ENCODE measurements at places on chromosomes 6 and 20.

DNA sequence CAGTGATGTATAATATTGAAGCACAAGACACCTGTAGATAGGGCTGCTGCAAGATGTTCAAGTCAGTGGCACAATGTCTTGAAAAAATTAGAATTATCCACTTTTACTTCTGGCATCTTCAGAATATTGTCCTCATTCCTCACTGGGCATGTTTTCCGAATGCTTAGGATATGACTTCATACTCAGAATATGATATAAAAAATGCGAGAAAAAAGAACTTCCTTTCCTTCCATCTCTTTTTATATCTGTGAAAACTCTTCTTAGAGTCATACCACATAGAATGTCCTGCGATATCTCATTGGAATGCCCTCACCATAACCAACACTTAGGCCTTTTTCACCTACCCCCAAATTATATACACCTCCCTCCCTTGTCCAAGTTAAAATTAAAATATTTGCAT is 4.6 kb downstream of the MAS1L start:
- DNase-seq: no peak

DNA sequence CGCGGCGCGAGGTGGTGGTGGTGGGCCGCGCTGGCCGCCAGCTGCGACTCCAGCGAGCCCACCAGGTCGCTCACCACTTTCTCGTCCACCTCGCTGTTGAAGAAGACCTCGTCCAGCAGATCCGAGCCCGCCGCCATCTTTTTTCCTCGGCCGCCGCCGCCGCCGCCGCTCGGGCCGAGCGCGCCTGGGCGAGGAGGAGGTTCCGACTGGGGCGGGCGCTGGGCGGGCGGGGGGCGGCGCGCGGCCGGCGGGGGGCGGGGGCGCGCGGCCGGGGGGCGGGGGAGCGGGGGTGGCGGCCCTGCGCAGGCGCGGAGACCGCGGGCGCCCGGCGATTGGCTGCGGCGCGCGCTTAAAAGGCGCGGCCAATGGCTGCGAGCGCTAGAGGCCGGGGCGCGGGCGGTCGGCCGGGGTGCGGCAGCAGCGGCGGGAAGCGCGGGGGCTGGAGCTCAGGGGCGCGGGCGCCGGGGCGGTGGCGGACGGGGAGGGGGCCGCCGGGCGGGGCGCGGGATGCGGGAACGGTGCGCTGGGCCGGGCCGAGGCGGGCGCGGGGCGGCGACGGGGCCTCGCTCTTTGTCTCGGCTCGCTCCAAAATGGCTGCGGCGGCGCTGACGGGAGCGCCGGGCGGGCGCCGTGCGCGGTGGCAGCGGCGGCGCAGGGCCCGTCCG is at the start of gene TAF4:
TSS of gene TAF4 (minus strand) at position 208 of the 665 bp plus-strand sequence. CDS start at position 137, 71 bp downstream.
- DNase-seq: peak; percentile 65

GRCh38 chr6:107386340-107386739 is 73.0 kb downstream of the PDSS2 start:
- no peak for DNase-seq

DNA sequence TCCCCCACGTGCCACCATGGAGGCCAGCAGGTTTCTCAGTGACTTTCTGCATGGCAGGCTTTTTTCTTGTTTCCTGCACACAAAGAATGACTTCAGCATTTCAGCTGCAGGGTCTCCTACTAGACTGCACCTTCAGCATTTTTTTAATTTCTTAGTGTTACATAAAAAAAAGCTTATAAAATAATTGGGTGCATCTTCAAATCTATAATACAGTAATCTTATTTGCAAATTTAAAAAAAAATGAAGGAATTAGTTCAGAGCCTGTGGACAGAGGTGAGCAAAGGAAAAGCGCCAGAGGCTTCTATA is 57.6 kb downstream of the FAM50B start:
- DNase-seq: no peak

DNA sequence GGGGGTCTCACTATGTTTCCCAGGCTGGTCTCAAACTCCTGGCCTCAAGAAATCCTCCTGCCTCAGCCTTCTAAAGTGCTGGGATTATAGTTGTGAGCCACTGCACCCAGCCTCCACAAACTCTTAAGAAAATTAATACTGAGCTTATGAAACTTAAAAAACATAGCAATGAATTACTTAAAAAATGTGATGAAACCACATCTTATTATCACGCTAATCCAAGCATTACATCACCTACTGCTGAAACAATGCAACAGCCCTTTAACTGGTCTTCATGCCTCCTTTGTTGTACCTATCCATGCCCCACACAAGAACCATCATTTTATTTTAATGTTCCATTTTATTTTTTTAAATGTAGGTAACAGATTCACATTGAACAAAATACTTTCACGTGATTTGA is 24.9 kb downstream of the SESN1 start:
- DNase-seq: no peak

- DNase-seq: no peak
These were observed 298.4 kb upstream of the PLN start for GRCh38 chr6:118249680-118250079.

GRCh38 chr6:62362097-62362496 is 76.1 kb upstream of the KHDRBS2 start:
- no peak for DNase-seq

GRCh38 chr20:64043768-64044167 is 5.7 kb downstream of the SOX18 start:
- DNase-seq: no peak

GRCh38 chr20:38932457-38933120 is 6.4 kb downstream of the FAM83D start:
- no peak for DNase-seq

DNA sequence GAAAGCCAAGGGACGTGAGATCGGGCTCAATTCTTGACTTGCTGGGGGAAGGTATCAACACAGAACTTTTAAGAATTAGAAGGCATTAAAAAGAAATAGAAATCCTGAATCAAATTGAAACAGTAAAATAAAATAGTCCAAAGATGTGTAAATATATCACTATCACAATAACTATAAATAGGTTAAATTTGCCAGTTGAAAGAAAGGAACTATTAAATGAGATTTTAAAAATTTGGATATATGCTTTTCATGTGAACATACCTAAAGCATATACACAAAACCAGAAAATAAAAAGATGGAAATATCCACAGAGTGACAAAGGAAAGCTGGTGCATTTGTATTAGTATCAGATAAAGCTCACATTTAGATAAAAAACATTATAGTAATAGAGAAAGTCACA is 152.4 kb upstream of the ESR1 start:
- DNase-seq: no peak

DNA sequence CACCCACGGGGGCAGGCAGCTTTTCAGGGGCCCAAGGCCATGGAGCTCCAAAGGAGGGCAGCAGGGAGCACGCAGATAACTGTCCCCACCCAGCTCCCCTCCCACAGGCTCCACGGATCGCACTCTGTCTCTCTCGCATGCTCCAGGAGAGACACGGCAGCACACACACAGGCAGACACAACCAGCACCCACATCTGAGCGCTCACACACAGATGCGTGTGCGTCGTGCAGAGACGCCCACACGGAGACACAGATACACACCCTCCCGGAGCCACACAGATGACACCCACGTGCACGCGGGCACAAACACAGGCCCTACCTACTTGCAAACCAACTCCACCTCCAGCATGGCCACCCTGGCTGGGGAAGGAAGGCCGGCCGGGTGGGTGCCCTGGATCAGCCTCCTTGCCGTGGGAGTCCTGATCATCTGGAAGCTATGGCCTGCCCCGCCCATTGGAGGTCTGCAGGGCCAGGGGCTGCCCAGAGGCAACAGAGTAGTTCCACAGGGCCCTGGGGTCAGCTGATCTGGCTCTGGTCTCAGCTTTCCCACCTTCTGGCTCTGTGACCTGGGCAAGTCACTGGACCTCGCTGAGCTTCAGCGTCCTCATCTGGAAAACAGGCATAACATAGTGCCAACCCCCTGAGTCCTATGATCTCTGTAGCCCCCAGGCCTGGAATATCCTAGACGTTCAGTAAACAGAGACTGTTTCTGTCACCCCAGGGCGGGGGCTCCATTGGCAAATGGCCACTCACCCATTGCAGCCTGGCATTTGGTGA is 31.5 kb downstream of the AAR2 start:
- DNase-seq: no peak

DNA sequence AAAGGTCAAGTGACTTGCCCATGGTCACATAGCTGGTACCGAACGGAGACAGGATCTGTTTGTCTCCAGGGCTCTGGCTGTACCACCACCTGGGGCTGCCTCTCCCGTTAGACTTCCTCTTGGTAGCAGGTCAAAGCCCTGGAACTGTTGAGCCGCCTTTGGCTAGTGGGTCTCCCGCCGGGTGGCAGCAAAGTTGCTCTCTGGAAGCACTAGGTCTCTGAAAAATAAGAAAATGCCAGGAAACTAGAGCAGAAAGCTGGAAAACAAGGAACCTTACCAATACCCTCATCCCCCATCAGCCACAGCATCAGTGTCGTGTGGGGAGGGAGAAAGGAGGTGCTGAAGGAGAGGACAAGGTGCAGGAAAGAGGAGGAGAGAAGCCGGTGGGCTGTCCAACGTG is 291.0 kb upstream of the SUPT3H start:
- DNase-seq: no peak

DNA sequence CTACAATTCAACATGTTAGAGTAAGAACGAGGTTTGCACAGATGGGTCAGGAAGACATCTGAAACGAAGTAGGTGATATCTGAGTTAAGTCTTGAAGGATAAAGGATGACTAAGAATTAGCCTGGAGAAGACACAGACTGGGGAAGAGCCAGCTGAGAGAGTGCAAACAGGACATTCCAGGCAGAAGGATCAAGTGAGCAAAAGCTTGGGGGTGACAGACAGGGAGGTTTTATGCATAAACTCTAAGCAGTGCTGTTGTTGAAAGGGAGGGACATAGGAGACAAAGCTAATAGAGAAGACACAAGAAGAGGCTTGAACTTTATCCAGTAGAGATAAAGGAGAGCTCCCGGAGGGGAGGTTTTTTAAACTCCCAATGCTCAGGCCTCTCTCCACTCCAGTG is 15.0 kb upstream of the ETV7 start:
- no peak for DNase-seq

- no peak for DNase-seq
These were observed 42.9 kb upstream of the PIM1 start for GRCh38 chr6:37126961-37127616.

- DNase-seq: no peak
These were observed 89.3 kb upstream of the AHI1 start for GRCh38 chr6:135586844-135587243.

DNA sequence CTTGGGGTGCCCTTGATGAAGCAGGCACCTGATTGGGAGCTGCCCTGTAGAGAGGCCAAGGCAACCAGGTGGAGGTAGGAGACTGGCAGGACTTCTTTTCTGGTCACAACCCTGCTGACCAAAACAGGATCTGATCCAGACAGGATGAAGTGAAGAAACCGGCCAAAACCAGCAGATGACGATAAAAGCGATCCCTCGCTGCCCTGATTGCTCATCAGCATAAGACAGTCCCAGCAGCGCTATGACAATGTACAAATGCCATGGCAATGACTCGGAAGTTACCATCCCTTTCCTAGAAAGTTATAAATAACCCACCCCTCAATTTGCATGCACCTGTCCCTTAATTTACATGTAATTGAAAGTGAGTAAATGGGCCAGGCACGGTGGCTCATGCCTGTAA is 88.4 kb upstream of the PDE10A start:
- no peak for DNase-seq

GRCh38 chr6:699319-699718 is 6.4 kb upstream of the EXOC2 start:
- no peak for DNase-seq

GRCh38 chr20:18255526-18255925 is 32.8 kb upstream of the ZNF133 start:
- no peak for DNase-seq

Data from stimulated activated CD4-positive, alpha-beta T cell treated with anti-CD3 and anti-CD28 coated beads, Interleukin-4, amount 100 ng/mL, for 48 hours (primary cell).